Amniotic stem cell (primary cell): ENCODE measurements at places on chromosomes 7 and 10.
A peak's percentile ranks its signal among the peaks of the same experiment; 100 is the strongest.

- no peak for DNase-seq
Observed at GRCh38 chr7:28144266-28144665, 36.3 kb downstream of the JAZF1 start.

GRCh38 chr10:945778-946177, 14.3 kb upstream of the LARP4B start:
- DNase-seq = no peak

DNA sequence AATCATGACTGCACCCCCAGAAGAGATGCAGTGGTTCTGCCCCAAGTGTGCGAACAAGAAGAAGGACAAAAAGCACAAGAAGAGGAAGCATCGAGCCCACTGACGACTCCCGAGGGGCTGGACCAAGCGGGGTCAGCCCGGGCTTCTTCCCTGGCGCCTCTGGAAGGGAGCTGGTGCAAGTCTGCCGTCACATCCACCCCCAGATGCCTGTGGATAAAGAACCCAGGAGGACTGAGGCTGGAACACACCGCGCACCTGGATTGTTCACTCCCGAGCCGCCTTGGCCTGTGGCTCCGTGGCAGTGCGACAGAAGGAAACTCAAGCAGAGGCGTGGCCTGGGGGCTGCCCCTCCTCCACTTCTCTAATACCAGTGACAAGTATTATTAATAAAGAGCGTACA, 39.8 kb upstream of the GATA3 start:
- no peak for DNase-seq

GRCh38 chr10:6751363-6751762, 171.3 kb upstream of the PRKCQ start:
- DNase-seq = no peak

- no peak for DNase-seq
Observed at GRCh38 chr7:30166155-30166840, 31.5 kb downstream of the MTURN start.

GRCh38 chr7:51134013-51134441, 182.6 kb downstream of the COBL start:
- DNase-seq = no peak

DNA sequence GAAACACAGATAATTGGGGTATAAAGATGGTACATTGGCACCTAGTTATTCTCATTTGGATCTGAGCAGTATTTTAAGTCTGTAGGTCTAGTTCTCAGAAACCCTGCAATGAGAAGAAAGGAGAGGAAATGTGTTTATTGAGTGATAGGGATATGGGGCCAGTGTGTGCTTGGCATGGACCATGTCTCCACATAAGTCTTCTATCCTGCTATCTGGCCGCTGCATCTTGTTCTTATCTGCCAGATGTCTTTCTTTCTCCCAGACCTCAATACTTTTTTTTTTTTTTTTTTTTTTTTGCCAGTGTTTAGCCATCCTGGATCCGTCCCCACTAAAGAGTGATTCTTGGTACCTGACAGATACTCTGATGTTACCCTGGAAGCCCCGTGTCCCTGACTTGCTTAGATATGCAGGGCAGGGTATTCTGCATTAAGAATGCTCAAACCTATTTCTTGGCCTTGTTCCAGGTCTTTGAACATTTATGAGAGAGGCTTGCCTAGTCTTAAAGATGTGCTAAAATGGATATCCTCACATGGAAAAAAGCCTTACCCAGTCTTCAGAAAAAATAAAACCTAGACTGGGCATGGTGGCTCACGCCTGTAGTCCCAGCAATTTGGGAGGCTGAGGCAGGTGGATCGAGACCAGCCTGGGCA, 10.0 kb downstream of the MTURN start:
- no peak for DNase-seq

GRCh38 chr10:35063837-35064454, 26.2 kb downstream of the CUL2 start:
- DNase-seq = no peak

- DNase-seq = no peak
Observed at GRCh38 chr7:37916017-37916672, 472 bp downstream of the SFRP4 start.

DNA sequence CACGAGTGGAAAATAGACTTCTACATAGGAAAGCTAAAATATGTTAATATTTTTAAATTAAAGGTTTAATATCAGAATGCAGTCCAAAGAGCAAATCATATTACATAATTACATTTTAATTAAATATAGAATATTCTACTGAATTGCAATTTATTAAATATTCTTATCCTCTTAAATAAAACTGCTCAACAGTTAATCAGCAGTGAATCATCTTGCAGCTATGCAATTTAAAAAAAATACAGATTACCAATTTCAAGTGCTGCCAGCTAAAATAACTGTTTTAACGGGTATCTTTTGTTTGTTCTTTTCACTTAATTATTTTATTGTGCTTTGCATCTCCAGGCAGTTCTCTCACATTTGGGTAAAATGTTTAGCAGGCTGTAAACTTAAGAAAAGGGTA, 82.2 kb downstream of the ZNRF2 start:
- DNase-seq = no peak

- no peak for DNase-seq
Observed at GRCh38 chr10:108787932-108788331, 1135.4 kb downstream of the XPNPEP1 start.

DNA sequence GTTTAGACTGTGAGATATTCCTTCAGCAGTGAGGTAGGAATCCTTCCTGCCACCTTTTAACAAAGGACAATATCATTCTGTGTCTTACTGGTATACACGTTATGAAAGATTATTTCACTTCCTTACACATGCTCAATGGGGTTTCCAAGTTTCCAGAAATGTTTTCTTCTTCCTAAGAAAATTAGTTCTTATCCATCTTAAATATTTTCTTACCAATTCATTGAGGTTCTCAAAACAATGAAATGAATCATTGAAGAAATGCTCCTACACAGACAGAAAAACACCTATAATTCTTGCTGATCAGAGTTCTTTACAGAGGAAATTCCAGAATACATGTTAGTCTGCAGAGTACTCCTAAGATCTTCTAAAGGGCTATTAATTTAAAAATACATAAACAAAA, 51.4 kb upstream of the SEC61G start:
- no peak for DNase-seq

DNA sequence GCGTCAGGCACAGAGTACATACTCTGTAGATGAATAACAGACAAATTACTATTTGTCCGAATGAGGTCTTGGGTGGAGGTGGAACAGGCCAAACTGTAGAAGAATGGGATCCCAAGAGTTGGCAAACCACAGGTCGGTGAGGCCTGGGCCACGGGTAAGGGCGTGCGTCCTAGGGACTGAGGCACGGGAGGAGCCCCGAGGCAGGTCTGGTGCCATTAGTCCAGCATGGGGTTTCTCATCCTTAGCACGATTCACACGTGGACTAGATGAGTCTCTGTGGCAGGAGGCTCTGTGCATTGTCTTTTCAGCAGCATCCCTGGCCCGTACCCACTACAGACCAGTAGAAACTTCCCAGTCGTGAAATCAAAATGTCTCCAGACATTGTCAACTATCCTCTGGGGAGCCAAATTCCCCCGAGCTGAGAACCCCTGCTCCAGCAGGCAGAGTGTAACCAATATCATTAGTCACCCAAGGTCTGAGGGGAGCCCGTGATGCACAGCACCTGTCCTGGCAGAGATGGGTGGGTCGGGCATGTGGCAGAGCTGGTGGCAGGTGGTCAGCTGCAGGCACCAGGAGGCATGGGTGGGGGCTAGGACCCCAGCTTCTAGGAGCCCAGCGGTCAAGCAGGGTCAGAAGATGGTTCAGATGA, 61.3 kb downstream of the COL13A1 start:
- DNase-seq = no peak

GRCh38 chr10:96703358-96703757, 17.0 kb downstream of the PIK3AP1 start:
- DNase-seq = no peak

DNA sequence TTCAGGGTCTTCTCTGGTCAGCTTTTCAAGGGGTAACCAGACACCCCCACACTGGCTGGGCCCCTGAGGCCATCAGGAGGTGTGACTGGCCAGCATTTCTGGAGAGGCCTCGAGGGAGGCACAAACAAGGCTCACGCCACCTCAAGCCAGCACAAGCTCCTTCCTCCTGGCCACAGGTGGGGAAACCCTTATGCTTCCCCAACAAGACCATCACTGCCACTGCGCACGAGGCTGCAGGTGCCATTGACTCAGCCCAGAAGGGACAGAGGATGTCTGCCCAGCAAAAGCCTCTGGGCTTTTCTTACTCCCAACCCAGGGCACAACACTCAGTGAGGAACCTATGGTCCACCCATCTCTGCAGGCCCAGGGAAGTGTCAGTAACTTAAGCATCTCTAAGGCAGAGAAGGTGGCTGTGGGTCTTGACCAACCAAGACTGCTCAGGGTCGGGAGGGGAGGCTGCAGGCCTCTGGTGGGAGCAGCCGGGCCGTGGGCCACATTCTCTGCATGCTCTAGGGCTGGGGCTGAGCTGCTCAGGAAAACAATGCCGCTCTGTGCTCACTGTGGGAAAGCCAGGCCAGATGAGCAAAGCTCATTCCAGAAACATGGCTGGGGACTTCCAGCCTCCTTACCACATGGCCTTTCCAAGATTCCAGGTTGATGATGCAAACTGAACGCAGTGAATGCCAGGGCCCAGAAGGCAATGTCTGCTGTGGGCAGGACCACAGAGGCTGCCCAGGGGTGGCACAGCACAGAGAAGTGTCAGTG, 24.2 kb upstream of the RASSF4 start:
- DNase-seq = peak; percentile 39

DNA sequence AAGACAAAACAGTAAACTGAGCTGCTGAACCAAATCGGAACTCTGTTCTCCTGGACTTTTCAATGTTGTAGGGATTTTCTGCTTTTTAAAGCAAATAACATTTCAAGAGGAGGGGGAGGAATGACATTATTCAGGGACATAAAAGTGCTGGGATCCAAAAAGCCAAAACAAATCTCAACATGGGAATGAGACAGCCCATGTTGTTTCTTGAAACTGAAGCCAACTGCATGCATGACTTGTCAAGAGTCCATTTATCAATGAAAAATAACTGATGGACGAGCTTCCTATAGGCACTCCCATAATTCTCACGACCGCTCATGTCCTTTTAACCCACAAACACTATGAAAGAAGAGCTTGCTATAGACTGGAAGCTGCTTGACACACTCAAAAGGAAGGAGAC, 27.8 kb downstream of the FAM53B start:
- DNase-seq = no peak

- DNase-seq = no peak
Observed at GRCh38 chr10:24340446-24340845, 131.5 kb downstream of the KIAA1217 start.

GRCh38 chr10:88530093-88530492, 53.0 kb downstream of the RNLS start:
- no peak for DNase-seq

DNA sequence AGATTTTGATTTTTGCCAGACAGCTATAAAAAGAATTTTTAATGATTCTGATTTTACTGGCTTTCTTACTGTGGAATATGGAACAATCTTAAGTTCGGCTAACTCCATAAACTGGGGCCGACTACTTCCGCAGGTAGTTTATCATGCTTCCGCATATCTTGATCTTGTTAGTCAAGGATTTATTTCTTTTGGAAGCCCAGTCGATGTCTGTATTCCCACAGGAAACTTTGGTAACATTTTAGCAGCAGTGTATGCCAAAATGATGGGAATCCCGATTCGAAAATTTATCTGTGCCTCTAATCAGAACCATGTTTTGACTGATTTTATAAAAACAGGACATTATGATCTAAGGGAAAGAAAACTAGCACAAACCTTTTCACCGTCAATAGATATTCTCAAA, 8.1 kb downstream of the THNSL1 start:
- no peak for DNase-seq

DNA sequence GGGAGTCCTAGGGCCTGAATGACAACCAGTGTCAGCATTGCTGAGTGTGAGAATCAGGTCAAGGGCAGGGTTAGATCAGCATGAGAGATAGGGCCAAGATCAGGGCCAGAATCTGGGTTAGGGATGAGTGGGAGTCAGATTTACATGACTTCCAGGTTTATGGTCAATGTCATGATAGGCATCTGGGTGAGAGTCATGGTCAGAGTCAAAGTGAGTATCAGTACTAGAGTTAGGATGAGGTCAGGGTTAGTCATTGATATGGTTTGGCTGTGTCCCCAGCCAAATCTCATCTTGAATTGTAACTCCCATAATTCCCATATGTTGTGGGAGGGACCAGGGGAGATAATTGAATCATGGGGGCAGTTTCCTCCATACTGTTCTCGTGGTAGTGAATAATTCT, 12.3 kb downstream of the MRPS24 start:
- DNase-seq = no peak

DNA sequence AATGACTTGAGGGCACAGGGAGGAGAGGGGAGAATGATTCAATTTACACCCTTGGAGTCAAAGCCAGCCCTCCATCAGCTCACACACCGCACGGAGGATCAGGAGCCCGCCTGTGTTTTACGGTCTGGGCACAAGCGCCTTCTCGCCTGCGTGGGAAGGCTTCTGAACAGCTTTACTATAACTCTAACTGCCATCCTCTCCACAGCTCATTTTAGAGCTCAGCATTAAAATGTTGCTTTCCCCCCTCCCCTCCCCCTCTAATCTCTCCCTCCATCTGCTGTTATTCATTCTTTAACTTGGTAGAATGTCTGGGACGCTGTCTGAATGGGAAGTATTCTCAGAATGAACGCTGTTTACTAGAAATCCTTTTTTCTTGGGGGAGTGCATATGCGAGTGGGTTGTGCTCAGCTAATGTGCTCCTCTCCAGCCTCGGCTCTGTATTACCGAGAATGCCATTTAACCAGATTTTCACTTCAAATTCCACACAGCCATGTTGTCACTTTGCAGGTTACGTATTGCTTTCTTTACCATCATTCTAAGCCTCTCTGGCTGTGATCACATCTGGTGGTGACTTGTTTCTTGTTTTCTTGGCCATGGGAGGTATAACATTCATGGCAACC, 140.1 kb downstream of the GFRA1 start:
- DNase-seq = no peak

GRCh38 chr10:88828310-88828709, 23.3 kb downstream of the ANKRD22 start:
- no peak for DNase-seq

DNA sequence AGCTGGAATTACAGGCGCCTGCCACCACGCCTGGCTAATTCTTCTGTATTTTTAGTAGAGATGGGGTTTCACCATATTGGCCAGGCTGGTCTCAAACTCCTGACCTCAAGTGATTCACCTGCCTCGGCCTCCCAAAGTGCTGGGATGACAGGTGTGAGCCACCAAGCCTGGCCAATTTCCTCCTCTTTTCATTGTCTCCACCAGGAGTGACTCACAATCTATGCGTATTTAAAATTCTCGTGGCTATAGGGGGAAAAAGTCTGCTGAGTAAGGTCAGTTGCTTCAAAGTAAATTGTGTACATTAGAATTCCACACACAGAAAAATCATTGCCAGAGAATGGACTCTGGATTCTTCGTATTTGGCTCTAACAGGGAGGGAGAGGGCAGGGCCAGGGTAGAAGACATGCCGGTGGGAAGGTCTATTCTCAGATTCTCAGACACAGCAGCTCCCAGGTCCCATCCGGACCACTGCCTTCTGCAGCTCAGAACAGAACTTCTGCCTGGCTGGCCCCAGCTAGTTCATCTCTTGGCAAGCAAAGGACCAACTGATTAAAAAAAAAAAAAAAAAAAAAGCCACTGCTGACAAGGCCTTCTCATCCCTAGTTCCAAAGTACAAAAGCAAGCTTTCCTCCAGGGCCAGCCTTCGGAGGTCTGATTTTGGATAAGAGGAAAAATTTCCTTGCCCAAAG, 22.2 kb downstream of the PSPH start:
- no peak for DNase-seq
